Spinal cord (tissue), 10 donors: ENCODE measurements at places on chromosomes 16 and 17. TPM values are rescaled to one million over a fixed set of nuclear protein-coding genes. Genes with fewer than 3 reads are reported as not detected.

Gene NRN1L
- total RNA-seq, result 2.5 TPM

Gene SPNS2
- 17.7 TPM for total RNA-seq

Gene EIF4A3
- total RNA-seq, result 107 TPM

Gene YBX2
- 0.50 TPM for total RNA-seq

Gene C16orf89
- total RNA-seq, result 48.6 TPM

Gene CLTC
- 293 TPM for total RNA-seq

Gene ZNF750
- not detected for total RNA-seq

Gene SLFN11
- total RNA-seq, result 28.1 TPM

Gene C1QBP
- total RNA-seq, result 145 TPM

Gene CD300C
- total RNA-seq, result 0.69 TPM

Gene CRHR1
- 3.2 TPM for total RNA-seq

Gene KCNG4
- 0.30 TPM for total RNA-seq

Gene CD300LF
- 1.5 TPM for total RNA-seq

Gene ESRP2
- total RNA-seq, result 0.59 TPM

Gene FNDC8
- not detected for total RNA-seq

Gene RAP1GAP2
- total RNA-seq, result 12.8 TPM

Gene ZFPM1
- 0.59 TPM for total RNA-seq

Gene KCNH4
- total RNA-seq, result 0.30 TPM

Gene NLE1
- 14.2 TPM for total RNA-seq

Gene SERPINF2
- 1.9 TPM for total RNA-seq

Gene TBC1D3B
- total RNA-seq, result 1.2 TPM

Gene SOX15
- total RNA-seq, result 1.2 TPM

Gene NLRC3
- total RNA-seq, result 0.59 TPM

Gene CLEC3A
- 0.30 TPM for total RNA-seq

Gene CYGB
- 9.0 TPM for total RNA-seq

Gene ASPA
- 18.2 TPM for total RNA-seq

Gene TSC2
- 39.6 TPM for total RNA-seq

Gene NT5M
- total RNA-seq, result 7.7 TPM

Gene HOXB1
- 0.20 TPM for total RNA-seq

Gene COPRS
- 36.6 TPM for total RNA-seq

Gene CES3
- 0.99 TPM for total RNA-seq

Gene DDX42
- total RNA-seq, result 101 TPM

Gene ALDH3A1
- total RNA-seq, result 0.20 TPM

Gene NTN1
- 32.2 TPM for total RNA-seq

Gene EFCAB13
- 11.8 TPM for total RNA-seq

Gene GP1BA
- not detected for total RNA-seq

Gene CCDC182
- total RNA-seq, result not detected

Gene NPIPB2
- total RNA-seq, result 4.6 TPM

Gene HS3ST2
- total RNA-seq, result 1.2 TPM

Gene PLEKHG4
- total RNA-seq, result 10.9 TPM

Gene RASL10B
- total RNA-seq, result 8.2 TPM

Gene TMC8
- 2.2 TPM for total RNA-seq

Gene KRT39
- total RNA-seq, result not detected

Gene SPEM1
- total RNA-seq, result not detected

Gene DHRS7B
- 20.3 TPM for total RNA-seq

Gene NPIPB8
- total RNA-seq, result 0.10 TPM

Gene ZNF385C
- 3.3 TPM for total RNA-seq

Gene MPV17L
- 7.5 TPM for total RNA-seq

Gene CDRT15
- not detected for total RNA-seq

Gene HOXB4
- 6.5 TPM for total RNA-seq

Gene ARHGAP27
- 6.9 TPM for total RNA-seq

Gene CHST4
- total RNA-seq, result 0.44 TPM

Gene TMEM92
- total RNA-seq, result 1.2 TPM

Gene NHLRC4
- total RNA-seq, result 3.5 TPM

Gene SHBG
- 1.5 TPM for total RNA-seq

Gene KRT12
- total RNA-seq, result 0.40 TPM

Gene KRTAP9-2
- not detected for total RNA-seq

Gene GAST
- total RNA-seq, result not detected
